ENCODE measurements at places on chromosomes 4 and X.

GRCh38 chrX:150967786-150968185, 15.3 kb upstream of the HMGB3 start:
- no peak for DNase-seq

DNA sequence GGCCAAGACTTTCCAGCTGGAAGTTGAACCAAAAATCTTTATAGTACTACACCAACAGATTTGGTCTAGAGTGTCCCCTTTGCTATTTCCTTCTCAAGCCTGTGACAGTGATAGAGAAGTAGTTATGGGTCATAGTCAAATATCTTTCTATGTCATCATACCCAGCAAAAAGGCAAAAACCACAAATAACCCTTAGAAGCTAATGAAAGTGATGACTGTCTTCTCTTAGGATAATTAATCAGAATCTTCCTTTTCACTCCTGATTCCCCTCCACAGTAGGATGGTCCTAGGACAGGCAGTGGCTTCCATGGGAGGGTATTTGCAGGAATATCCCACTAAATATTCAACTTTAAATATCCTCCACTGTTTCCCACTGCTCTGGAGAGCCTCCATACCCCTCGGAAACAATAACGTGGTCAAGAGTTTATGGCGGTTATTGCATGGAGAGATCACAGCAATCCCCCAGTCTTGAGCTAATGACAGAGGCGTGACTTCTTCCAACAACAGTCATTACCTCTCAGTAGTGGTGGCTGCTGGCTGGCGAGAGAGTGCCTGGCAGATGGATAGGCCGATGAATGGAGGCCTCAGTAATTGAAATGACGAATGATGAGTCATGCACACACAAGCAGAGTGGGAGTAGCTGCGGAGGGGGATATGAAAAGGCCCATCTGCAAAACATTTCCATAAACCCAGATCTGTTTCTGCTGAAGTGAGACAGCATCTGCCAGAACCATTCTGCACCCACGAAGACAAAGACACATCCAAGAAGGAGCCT, 154.9 kb downstream of the STK32B start:
- DNase-seq: no peak

DNA sequence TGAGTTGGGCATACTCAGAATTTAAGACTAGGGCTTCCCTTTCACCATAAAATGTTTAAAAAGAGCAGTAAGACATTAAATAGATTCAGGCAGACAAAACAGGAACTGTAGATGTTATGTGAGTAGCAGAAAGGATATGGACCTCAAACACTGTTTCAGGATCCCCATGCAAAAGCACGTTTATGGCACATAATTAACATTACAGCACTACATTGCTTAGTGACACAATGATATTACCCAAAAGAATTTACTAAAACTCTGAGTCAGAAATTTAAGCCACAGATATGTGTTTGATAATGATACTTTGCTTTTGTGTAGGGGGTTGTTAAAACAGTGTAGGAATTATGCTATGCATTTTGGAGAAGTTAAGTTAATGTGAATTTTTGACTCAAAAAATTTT, 266.3 kb downstream of the PDGFC start:
- DNase-seq: no peak

DNA sequence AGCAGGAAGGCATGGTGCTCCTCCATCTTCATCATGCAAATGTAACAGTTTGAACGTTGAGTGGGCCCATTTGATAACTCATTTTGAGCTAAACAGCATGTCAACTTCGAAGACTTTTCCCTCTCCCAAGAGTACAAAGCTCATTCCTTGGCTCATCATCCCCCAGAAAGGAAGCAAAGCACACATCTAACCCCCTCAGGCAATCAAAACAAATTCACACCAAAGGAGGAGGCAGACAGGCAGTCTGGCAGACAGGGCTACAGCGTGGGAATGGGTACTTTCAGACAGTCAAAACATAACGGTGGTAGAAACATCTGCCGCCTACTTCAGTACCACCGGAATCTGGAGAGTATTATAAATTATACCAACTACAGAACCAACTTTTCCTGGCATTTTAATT, 81.7 kb downstream of the PCDH19 start:
- DNase-seq: no peak

GRCh38 chr4:177266506-177266905, 43.2 kb upstream of the NEIL3 start:
- DNase-seq: no peak

DNA sequence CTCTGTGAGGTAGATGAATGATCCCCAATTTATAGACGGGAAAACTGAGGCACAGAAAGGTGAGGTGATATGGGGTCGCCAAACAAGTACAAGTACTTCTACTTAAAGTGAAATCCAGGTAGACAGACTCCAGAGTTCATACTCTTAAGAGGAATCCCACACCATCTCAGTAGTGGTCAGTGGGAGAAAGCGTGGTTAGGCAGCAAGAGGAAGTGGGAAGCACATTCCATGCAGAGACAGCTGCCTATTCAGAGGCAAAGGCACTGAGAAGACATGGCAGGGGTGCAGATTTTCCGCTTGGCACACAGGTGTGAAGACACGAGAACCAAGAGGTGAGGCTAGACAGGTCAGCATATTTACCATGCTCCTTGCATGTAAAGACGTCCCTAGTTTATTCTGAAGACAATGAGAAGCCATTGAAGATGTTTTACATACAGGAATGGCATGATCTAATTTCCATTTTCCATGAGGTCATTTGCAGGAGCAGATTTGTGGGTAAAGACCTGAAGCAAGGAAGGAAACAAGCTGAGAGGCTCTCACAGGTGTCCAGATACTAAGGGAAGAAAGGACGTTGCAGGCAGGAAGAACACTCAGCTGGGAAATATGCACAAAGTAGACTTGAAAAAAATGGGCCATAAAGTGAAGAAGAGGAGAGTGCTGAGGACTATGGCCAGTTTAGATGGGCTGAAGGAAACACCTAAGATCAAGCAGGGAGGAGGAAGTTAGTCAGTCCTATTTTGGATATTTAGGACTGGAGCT, 17.3 kb upstream of the CLNK start:
- no peak for DNase-seq

DNA sequence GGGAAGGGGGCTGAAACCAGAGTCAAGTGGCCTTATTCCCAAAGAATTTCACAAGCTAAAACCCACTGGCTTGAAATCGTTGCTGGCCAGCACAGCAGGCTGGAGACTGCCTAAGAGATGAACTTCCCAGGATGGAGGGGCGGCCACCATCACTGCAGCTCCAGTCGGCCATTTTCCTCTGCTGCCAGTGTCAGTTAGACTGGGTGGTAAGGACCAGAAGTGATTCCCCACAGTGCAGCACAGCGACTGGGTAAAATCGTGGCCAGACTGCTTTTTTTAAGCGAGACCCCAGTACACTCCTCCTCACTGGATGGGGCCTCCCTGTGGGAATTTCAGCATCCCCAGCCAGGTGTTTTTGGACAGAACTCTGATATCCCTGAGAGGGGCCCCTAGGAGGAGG, 428.0 kb downstream of the SPIN4 start:
- no peak for DNase-seq

DNA sequence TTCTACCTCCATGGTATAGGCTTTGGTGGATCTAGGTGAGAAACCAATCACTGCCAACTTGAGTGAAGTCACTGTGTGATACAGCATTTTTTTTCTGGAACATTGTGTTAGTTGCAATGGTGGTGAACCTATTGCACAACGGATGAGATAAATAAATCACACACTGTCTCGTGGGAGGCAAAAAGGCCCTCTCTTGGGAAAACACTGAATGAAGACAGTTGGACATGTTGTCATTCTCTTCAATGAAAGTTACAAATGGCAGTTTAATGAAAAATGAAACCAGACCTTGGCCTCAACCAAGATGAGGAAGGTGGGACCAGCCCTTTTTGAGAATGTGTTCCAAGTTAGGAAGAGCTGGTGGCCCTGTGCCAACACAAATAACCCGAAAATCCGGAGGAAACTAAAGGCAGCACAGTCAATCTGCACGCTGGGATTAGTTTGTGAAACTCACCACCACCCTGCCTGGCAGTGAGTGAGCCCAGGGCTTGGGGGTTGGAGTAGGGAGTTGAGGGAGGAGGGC, 5.4 kb upstream of the ADGRG2 start:
- no peak for DNase-seq

- no peak for DNase-seq
Measured at GRCh38 chr4:183348136-183348535, 25.9 kb upstream of the CLDN24 start.

DNA sequence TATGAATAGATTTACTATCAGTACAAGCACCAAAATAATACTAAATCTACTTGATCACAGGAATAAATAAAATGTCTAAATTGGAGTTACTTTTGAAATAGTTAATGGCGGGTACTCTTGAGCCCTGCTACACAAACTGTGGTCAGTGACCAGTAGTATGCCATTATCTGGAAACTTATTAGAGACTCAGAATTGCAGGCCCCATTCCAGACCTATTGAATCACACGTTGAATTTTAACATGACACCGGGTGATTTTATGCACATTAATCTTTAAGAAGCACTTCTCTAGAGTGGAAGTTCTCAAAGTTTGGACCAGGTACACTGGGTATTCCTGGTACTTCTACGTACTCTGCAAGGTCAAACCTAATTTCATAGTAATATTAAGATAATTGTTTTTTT, 660.0 kb upstream of the POU3F4 start:
- no peak for DNase-seq

DNA sequence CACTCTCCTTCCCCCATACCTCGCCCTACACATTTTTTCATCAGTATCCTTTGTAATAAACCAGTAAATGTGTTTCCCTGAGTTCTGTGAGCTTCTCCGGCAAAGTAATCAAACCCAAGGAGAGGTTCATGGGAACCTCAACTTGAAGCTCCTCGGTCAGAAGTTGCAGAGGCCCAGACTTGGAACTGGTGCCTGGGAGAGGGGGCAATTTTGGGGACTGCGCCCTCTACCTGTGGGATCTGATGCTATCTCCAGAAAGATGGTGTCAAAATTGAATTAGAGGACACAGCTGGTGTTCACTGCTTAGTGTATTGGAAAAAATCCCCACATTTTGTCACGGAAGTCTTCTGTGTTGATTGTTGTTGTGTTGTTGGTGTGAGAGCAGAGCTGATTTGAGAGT, 70.6 kb downstream of the ATP11C start:
- DNase-seq: no peak

GRCh38 chr4:106493086-106493485, 124.5 kb upstream of the GIMD1 start:
- DNase-seq: no peak

DNA sequence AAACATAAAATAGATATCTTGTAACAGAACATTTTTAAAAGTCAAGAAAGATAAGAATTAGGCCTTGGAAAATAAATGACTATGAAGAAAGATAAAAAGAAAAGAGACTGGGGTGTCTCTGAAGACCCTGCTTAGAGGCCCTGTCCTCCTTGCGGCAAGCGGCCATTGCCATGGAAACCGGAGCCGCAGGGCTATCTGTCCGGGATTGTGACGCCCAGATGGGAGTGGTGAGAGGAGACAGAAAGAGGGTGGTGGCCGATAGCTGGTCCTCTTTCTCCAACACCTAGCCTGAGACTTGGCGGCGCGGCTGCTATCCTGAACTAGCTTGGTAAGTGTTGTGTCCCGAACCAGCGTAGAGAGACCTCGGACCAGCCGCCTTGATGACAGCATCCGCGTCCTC, at the start of gene DUSP21:
Gene DUSP21, plus strand, starts transcription at position 269 of the 400 bp plus-strand sequence. Its CDS starts 112 bp downstream, at position 381.
- DNase-seq: no peak

- no peak for DNase-seq
Measured at GRCh38 chr4:168773388-168774195, 236.5 kb downstream of the CBR4 start.

GRCh38 chrX:115029869-115030570, 12.6 kb upstream of the IL13RA2 start:
- no peak for DNase-seq

DNA sequence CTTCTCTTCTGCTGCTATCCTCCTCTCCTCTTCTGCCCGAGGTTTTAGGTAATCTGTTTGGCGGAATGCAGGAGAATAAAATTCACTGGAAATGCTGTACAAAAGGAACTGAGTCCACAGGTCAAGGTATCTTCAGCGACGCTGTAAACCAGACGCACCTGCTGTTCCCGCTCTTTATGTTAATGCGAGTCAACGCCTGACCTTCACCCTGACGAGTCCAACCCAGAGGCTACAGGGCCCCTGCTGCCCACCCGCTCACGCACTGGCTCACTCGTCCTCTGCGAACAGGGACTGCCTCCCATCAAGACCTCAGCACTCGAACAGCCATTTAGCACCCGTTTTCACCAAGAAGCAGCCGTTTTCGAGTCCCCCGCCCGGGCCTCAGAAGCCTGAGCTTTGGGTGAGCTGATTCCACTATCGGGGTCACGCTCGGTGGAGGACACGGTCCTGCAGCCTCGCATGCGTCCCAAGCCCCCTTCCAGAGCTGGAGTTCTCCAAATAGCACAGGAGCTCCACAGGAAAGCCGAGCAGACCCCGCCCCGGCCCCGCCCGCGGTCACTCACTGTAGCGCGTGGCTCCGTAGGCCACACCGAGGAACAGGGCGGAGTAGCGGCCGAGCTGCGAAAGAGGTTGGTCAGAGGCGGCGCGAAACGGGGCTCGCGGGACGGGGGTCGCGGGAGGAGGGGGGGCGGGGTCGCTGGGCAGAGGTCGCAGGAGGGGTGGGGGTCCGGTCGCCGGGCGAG, 556 bp downstream of the ATP5ME start:
- peak; percentile 47 for DNase-seq

GRCh38 chr4:186027405-186027804, 41.6 kb upstream of the TLR3 start:
- no peak for DNase-seq

DNA sequence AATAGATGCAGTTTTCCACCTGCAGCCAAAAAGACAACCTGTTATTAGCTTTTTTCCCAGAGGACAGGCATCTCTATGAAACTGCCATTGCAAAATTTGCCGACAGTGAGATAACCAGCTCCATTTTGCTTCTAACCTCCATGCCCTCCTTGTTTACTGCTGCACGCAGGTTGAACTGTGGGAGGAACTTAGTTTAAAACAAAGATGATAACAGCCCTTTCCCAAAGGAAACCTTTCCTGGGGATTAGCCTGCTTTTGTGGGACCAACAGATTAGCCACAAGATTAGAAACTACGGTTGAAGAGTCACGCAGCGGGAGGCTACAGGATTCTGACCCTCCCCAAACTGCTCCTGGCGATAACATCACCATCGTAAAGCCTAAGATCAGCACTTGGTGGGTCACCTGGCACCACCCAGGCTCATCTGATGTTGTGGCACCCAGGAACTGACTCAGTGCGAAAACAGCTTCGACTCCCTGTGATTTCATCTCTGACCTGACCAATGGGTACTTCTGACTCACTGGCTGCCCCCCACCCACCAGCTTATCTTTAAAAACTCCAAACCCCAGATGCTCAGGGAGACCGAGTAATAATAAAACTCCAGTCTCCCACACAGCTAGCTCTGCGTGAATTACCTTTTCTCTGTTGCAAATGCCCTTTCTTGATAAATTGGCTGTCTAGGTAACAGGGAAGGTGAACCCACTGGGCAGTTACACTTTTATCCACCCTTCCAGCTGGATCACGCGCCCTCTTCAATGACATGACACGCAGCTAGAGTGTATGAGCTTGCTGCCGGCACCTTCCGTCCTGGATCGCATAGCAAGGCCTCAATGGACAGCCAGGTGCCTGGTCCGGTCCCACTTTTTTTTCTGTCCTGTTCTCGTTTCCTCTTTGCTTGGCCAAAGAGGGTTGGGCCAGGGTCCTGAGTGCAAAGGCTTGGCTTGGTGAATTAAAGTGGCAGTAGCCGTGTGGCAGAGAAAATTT, 27.2 kb downstream of the NOP14 start:
- DNase-seq: peak; percentile 32

- no peak for DNase-seq
Measured at GRCh38 chr4:13653766-13654161, 26.2 kb upstream of the BOD1L1 start.

GRCh38 chrX:16418650-16419049, 231.3 kb upstream of the S100G start:
- no peak for DNase-seq

Data from activated naive CD8-positive, alpha-beta T cell treated with anti-CD3 and anti-CD28 coated beads, Interleukin-2, amount 10 ng/mL, durations not matched to agents 7 days and 5 days (primary cell).